Stimulated activated CD4-positive, alpha-beta T cell treated with anti-CD3 and anti-CD28 coated beads, Interleukin-12 subunit alpha, Interleukin-12 subunit beta, amount 100 ng/mL, for 48 hours (primary cell): ENCODE measurements at places on chromosomes 11 and 22.

DNA sequence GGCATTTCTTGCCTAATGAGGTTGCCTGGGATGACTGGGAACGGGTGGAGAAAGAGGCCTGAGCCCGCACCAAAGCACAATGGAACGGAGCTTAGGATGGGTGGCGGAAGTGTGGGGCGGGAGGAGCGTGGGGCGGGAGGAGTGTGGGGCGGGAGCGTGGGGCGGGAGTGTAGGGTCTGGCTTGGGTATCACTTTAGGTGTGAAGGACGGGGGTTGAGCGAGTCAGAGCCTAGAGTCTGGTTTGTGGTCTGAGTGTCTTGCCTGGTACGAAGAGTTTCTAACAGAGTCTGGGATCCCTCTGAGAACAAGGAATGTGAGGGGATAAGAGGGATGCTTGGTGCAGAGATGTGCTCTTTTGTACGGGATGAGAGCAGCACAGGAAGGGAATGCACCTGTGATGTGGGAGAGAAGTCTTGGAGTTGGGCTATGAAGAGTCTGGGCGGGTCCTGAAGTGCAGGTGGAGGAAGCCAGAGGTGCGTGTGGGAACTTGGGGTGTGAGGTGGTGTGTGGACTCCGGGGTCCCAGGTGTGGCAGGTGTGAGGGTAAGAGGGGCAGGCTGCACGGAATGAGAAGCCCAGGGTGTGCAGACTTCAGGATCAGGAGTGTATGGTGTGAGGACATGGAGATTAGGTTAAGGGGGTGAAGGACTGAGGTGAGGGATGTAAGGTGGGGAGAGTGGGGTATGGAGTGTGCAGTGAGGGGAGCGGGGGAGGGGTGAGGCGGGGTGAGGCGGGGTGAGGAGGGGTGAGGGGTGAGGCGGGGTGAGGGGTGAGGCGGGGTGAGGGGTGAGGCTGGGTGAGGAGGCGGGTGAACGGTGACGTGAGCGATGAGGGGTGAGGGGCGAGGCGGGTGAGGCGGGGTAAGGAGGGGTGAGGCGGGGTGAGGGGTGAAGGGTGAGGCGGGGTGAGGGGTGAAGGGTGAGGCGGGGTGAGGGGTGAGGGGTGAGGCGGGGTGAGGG lies 1.0 kb downstream of the SYCE3 start:
- no peak for DNase-seq

- no peak for DNase-seq
These were observed 930.7 kb downstream of the BRD1 start for GRCh38 chr22:48896766-48897644.

DNA sequence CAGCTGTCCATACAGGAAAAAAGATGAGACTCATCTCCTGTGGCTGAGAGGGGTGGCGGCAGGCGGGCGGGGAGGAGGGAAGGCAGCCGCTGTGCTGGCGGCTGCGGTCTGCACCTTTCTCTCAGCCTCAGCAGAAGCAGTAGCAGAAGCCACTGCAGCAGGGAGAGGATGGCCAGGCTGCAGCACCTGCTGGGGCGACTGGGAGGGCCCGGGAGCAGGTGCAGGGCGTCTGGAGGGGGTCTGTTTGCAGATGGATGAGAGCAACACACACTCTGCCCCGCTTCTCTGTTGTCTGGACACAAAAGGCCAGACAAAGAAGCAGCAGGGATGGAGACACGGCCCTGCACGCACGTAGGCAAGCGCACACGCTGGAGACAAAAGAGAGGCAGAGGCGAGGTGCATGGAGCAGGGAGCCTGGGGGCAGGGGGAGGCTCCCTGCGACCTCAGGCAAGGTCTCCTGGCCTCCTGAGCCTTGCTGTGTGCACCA lies 9.3 kb upstream of the MIAT start:
- no peak for DNase-seq

GRCh38 chr11:12232817-12233601 lies 122.6 kb downstream of the MICAL2 start:
- DNase-seq, result no peak

GRCh38 chr11:120303004-120303637 lies 22.0 kb upstream of the TLCD5 start:
- DNase-seq, result peak; percentile 13

DNA sequence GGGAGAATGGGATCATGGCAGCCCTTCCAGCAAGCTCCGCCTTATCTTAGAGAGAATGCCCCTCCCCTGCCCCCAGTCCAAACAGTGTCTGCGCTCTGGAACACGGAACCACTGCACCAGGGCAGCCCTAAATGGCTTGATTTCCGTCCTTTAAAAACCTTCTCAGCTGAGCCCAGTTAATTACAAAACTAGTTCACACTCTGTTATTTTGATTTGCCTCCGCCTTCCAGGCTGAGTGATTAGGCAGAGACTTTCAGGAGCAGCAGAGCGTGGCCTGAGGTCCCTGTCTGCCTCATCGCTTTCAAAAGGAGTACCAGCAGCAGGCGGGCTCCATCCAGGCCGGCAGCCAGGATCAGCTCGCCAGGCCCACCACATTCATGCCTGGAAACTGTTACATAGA lies 313.0 kb downstream of the BRD1 start:
- DNase-seq, result no peak

DNA sequence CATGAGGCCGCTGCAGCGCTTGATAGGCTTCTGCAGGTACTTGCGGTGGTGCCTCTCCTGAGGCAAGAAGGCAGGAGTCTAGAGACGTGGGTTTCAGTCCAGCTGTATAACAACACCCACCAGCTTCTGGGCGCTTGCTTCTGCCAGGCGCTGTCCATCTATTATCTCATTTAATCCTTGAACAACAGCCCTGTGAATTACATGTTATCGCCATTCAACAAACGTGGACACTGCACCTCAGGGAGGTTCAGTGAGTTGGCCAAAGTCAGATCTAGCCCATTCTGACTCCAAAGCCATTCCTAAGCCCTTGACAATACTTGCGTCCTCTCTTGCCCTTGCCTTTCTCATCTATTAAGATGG lies 436 bp upstream of the FAM181B start:
- DNase-seq, result no peak

DNA sequence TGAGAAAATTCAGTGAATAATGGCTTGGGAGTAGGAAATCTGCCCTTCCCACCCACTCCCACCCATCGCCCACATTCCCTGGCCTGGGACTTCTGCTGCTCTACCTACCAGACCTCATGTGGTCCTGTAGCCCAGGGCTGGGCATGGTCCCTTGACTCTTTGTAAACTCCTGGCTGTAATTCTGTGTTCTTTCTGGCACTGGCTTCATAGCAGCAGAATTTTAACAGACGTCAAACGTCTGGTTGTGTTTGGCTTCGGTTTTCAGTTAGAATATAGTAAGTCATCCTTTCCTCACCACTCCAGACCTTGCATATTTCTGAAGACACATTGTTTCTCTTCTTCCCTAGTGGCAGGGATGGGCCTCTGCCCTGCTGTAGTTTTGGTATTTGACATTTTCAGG lies 210.6 kb downstream of the CSNK2A3 start:
- no peak for DNase-seq

DNA sequence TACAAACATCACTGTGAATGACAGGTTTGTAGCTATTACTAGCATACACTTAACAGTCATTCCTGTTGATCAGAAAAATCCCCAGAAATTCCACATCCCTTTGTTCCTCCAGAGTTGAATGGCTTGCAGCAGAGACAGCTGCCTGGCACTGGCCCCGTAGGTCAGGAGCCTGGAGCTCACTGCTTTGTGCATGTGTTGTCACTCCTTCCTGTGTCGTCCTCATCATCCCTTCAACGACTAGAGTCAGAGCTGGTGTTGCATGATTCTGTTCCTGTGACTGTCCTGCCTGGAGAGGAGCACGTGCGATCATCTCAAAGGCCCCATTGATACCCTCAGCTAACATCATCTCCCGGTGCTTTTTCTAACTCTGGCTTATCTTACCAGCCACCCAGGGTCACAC lies 58.3 kb downstream of the LDLRAD3 start:
- no peak for DNase-seq

DNA sequence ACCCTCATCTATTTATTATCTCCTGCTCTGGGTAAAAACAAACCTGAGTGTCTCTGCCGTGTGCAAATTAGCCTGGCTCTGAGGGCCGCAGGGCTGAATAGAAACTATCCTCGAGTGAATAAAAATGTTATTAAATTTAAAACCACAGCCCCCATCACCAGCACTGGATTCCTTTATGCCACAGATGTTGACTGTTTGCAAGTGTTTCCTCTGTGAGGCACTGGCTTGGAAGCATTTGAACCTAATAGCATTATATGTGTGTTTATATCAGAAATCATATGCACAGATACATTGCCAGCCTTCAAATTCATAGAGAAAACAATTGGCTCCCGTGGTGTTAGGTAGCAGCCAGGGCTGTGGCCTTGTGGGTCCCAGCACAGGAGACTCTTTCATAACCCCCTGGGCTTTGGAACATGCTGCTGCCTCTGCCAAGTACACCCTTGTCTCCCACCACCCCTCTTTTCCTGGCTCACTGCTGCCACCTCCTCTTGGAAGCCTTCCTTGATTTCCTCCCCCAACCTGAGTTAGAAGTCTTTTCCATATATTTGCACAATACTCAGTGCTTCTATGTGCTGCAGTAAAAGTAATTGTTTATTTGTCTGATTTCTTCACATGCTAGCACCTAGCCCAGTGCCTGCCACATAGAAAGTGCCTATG lies 294.4 kb downstream of the DDX10 start:
- DNase-seq, result no peak

DNA sequence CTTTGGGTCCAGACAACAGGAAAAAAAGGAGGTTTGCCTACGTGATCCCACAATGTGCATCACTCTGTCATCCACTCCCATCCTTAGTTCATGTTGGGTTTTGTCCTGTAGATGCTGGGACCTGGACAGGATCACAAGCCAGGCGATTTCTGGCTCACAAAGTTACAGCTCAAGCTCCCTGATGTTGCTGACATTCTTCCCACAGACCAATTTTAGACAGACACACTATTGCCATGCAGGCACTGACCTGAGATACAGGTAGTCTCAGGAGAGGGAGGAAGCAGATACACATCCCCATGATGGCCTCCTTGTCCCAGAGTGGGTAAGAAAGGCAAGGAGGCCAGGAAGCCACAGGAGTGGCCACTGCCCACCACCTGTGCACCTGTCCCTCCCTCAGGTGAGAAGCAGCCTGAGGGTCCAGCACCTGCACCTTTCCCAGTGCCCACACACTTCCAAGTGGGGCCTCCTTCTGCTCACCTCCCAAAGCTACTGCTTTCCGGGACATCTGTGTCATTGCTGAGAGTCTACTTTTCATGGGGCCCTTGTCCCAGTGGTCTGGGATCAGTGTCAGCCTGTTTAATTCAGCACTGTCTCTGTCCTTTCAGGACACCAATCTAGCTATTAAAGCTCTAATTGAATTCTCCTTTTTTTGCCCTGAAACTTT lies 52.0 kb upstream of the TOP3B start:
- DNase-seq, result no peak

- no peak for DNase-seq
These were observed 105.4 kb downstream of the CACNA1I start for GRCh38 chr22:39675947-39676346.
